Neural progenitor cell (in vitro differentiated cells): ENCODE measurements at places on chromosomes 5 and 9. TPM values are rescaled to one million over a fixed set of nuclear protein-coding genes. Genes with fewer than 3 reads are reported as not detected.

AGXT2 gene
- total RNA-seq = not detected in 2 replicates

AFAP1L1 gene
- total RNA-seq = 0.34 and 0.36 TPM in 2 replicates

SMIM32 gene
- 0.13 and 0.25 TPM in 2 replicates for total RNA-seq

SNCB gene
- total RNA-seq = 1.1 TPM in 1 of 2 replicates, not detected in the other

SLIT3 gene
- total RNA-seq = 0.22 and 0.28 TPM in 2 replicates

RFESD gene
- total RNA-seq = 3.6 and 4.4 TPM in 2 replicates

GFI1B gene
- total RNA-seq = 0.28 TPM in 1 of 2 replicates, not detected in the other

PTGER4 gene
- 0.65 TPM in 1 of 2 replicates, not detected in the other for total RNA-seq

KYAT1 gene
- 21.7 and 29.1 TPM in 2 replicates for total RNA-seq

CDKN2B-AS1 gene
- total RNA-seq = not detected in 2 replicates

CMBL gene
- total RNA-seq = 11.3 and 11.6 TPM in 2 replicates

ENTREP1 gene
- total RNA-seq = 1.8 TPM in 2 replicates

FOXI1 gene
- total RNA-seq = 0.09 TPM in 1 of 2 replicates, not detected in the other

SLC27A6 gene
- 1.9 and 7.4 TPM in 2 replicates for total RNA-seq

LRRTM2 gene
- not detected in 2 replicates for total RNA-seq
